Stimulated activated CD8-positive, alpha-beta memory T cell treated with anti-CD3 and anti-CD28 coated beads, Interleukin-7, amount 100 ng/mL, for 48 hours (primary cell): ENCODE measurements at places on chromosomes 12 and 14.

DNA sequence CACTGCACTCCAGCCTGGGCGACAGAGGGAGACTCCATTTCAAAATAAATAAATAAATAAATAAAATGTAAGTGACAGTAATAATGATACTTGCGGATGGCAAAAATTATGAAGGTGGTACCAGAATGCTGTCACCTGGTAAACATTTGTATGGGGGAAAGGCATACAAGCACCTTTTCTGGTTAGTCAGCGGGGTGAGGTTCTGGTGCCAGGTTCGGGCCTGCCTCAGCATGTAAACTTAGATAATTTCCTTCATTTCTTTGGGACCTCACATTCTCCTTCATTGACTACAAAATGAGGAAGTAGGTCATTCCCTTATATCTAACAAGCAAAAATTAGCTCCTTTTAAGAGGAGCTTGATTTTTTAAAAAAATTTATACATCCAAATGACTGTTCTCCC lies 10.8 kb downstream of the VTI1B start:
- no peak for DNase-seq

DNA sequence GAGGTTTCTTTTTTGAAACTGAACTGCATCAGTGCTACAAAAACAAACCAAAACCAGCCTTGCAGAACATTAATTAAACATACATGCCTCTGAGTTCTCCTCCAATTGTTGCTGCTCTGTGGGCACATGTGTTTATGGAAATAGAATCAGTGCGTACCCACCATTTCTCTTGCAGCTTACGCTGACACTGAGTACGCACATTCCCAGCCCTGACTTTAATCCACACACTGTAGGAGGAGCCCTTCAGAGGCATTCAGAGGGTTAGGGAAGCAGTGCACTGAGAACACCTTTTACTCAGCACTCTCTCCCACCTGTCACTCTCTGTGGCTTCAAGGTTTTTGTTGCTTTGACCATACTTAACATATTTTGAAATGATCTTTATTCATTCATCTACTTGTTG lies 250.5 kb upstream of the PWP1 start:
- DNase-seq, result no peak

DNA sequence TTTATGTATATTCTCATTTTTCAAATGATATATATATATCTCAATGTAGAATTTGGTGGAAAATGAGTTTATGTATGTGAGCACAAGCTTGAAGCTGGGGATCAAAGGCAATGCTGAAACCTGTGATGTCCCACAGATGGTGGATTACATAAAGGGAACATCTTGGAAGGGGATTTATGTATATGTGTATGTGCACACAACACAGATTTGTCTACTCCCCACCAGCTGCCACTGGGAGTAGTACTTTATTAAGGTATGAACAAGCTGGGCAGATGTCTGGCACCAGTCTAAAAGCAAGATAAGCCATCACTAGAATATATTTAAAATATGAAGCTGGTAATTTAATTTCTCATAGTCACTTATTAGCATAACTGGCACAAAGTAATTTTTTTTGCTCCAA lies 895.6 kb downstream of the SLC6A15 start:
- no peak for DNase-seq

- DNase-seq, result no peak
Observed at GRCh38 chr12:102478405-102479098, 1.8 kb downstream of the IGF1 start.

- no peak for DNase-seq
Observed at GRCh38 chr14:93532541-93532940, 101.8 kb downstream of the UNC79 start.

GRCh38 chr12:81015510-81015909 lies 62.4 kb upstream of the ACSS3 start:
- no peak for DNase-seq

DNA sequence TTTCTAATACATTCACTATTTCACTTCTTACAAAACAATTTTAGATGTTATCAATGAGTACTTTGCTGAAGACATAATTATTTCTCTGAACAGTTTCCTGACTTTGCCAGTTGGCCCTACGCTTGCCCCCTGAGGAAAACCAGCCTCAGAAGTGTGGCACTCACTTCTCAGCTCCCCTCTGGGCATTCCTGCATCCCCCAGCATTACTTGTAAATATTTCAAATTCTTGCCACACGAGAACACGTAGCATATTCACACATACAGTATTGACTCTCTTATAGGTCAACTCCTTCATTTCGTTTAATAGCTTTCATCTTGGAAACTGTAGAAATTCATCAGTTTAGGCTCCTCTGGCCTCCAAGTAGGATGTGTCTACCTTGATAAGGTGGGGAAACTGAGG lies 65.2 kb downstream of the OTX2 start:
- no peak for DNase-seq

DNA sequence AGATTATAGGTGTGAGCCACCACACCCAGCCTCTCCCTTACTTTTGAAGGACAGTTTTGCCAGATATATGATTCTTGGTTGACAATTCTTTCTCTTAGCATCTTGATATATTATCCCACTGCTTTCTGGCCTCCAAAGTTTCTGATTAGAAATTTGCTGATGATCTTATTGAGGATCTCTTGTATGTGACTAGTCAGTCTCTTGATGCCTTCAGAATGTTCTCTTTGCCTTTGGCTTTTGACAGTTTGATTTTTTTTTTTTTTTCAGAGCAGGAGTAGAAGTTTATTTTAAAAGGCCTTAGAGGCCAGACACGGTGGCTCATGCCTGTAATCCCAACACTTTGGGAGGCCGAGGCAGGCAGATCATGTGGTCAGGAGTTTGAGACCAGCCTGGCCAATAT lies 32.6 kb downstream of the IFT81 start:
- no peak for DNase-seq

DNA sequence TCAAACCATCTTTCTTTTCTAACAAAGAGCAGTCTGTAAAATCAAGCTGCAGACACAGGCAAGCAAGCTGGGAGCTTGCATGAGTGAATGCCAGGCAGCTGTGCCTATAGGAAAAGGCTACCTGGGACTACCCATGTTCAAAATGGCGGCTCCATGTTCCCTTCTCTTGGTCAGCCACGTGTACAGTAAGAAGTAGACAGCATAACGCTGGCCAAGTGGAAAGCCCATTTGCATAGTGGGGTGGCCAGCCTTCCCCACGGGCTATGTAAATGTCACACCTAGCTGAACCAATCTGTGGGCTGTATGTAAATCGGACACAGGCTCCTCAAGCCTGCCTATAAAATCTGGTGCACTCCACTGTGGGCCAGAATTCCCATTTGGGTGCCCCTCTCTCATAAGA lies 117.1 kb downstream of the SYT10 start:
- no peak for DNase-seq

- no peak for DNase-seq
Observed at GRCh38 chr14:94203473-94204210, 29.5 kb downstream of the PPP4R4 start.

- no peak for DNase-seq
Observed at GRCh38 chr12:94284046-94284445, 135.7 kb downstream of the PLXNC1 start.

- DNase-seq, result no peak
Observed at GRCh38 chr12:75414671-75415070, 23.8 kb downstream of the GLIPR1L2 start.

- DNase-seq, result no peak
Observed at GRCh38 chr14:75871181-75871880, 110.5 kb downstream of the TGFB3 start.

- no peak for DNase-seq
Observed at GRCh38 chr12:66500091-66500490, 178.8 kb downstream of the GRIP1 start.

GRCh38 chr12:27534060-27534764 lies 10.2 kb downstream of the PPFIBP1 start:
- DNase-seq, result no peak

DNA sequence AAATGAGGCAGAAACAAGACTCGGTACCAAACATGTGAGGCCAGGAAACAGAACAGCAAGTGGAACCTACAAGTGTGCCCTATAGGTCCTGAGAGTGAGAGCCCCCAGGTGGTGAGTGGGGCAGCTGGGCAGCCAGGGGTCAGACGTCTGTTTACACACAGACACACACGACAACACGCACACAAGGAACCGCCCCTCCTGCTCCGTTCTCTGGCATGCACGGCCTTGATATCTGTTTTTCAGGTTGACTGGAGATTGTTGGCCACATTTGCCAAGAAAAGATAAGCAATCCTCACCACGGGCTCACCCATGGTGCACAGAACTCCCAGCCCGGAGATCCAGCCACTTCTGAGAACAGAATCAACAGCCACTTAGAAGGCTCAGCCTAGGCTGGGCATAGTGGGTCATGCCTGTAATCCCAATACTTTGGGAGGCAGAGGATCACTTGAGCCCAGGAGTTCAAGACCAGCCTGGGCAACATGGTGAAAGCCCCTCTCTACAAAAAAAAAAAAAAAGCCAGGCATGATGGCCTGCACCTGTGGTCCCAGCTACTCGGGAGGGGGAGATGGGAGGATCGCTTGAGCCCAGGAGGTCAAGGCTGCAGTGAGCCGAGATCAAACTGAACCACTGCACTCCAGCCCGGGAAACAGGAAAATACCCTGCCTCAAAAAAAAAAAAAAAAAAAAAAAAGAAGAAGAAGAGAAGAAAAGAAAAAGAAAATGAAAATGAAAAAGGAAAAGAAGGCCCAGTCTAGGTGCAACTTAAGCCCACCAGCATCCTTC lies 19.4 kb upstream of the EIF5 start:
- no peak for DNase-seq

GRCh38 chr12:118377884-118378470 lies 1.6 kb downstream of the SUDS3 start:
- DNase-seq, result peak; percentile 45

DNA sequence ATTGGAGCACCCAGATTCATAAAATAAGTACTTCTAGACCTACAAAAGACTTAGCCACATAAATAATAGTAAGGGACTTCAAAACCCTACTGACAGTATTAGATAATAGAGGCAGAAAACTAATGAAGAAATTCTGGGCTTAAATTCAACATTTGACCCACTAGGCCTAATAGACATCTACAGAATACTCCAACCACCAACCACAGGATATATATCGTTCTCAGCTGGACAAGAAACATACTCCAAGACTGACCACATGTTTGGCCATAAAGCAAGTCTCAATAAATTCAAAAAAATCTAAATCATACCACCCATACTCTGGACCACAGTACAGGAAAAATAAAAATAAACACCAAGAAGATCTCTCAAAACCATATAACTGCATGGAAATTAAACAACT lies 113.8 kb upstream of the CCDC175 start:
- DNase-seq, result no peak

- DNase-seq, result no peak
Observed at GRCh38 chr12:89211456-89211855, 140.8 kb downstream of the DUSP6 start.

DNA sequence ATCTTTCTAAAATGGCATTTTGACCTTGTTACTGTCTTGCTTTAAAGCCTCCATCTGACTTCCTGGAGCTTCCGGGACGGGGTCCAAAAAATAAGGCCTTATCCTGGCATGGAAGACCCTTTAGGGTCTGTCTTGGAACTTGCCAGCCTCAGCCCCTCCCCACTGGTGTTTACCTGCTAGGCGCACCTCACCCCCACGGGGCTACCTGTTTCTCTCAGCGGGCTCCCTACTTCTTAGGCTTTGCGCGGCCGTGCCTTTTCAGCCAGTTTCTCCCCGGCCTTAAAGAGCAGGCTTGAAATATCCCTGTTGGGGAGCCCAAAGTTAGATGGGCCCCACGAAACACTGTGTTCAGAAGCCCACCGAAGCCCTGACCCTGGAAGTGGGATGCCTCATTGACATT lies 5.1 kb downstream of the RTL1 start:
- no peak for DNase-seq

GRCh38 chr12:53231921-53232645 lies at the start of gene RARG:
Gene RARG, minus strand, starts transcription at chr12:53232209. Its CDS starts 4,664 bp downstream, at chr12:53227545.
- DNase-seq, result peak; percentile 59

DNA sequence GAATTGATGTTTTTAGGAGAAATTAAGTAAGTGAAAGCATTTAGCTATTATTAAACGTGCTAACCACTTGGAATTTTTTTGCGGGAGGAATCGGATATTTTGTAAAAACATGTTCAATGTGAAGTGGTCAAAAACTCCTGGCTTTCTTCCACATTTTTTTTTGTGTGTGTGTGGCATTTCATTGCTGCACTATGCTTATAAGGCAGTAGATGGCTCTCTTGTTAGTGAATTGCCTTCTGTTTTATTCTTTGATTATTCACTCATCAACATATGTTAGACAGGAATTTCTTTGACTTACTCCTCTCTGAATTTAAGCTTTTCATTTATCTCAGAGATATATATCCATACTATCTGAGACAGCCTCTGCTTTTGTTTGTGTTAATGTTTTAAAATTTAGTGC lies 71.3 kb downstream of the DERA start:
- DNase-seq, result no peak

DNA sequence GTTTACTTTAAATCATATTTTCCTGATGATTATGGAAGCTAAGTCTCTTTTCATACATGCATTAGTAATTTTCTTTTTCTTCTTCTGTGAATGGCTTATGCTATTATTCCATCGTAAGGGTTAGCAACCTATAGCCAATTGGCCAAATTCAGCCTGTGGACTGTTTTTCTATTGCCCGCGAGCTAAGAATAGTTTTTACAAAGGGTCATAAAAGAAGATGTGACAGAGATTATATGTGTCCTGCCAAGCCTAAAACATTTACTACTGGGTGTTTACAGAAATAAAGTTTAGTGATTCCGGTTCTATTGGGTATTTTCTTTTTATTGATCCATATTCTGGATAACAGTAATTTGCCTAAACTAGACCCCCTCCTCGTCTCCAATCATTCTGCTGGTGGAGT lies 268.8 kb upstream of the DIO3 start:
- DNase-seq, result no peak

DNA sequence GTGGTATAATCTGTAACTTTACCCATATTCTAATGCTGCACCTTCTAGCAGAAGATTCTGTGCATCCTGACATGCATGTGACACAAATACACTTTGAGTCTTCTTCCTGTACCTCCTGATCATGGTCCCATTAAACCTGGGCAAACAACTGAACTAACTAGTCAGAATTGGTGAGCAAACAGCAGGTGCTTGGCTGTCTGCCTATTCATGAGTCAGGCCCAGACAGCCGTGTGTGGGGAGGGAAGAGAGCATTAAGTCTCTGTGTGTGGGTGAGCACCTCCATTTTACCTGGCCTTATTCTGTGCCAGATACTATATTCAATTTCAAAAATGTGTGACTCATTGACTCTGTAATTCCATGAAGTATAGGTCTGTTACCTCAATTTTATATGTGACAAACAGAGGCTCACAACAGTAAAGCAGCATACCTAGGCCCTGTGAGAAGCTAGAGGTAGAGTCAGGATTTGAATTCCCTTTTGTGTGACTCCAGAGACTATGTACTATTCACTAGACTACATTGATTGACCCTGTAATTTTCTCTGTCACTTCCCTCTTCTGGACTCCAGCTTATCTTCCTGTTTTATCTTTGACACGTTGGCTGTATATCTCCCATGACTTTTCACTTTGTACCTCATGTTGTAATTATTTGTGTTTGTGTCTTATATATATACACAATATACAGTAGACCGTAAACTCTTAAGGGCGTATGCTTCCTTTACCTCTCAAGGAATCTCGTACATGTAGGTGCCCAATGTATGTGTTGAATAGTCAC lies 32.2 kb downstream of the SUSD6 start:
- peak; percentile 35 for DNase-seq

- DNase-seq, result no peak
Observed at GRCh38 chr12:31765931-31766330, 37.1 kb upstream of the AMN1 start.
